ENCODE measurements at places on chromosomes 6 and 20. TPM values are rescaled to one million over a fixed set of nuclear protein-coding genes. Genes with fewer than 3 reads are reported as not detected.

DNA sequence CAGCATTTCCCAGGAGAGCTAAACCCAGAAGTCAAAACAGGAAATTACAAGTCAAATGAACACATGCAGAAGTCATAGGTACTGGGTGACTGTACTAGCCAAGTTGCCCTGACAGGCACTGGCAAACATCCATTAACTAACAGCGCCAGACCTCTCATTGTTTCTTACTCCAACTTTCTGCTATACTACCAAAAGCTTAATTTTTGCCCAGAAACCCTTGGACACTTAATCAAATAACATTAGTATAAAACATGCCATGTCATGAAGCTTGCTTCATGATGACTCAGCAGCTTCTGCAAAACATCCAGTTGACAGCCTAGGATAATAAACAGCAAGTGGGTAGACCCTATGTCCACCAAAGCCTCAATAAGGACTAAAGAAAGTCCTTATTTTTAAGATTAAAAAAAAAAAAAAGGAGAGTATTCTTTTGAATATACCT, 3.5 kb downstream of the NUP153 start:
- H3K36me3 ChIP-seq, result no peaks in the 10 kb centered on the region
- no peak for DNase-seq
- H3K4me1 ChIP-seq, result peaks cover 47% of the 10 kb centered on the region
- peak overlapping the region; percentile 100 for H3K27ac ChIP-seq
- no peaks in the 10 kb centered on the region for H3K27me3 ChIP-seq
- H3K4me3 ChIP-seq, result peak overlapping the region; percentile 99

DNA sequence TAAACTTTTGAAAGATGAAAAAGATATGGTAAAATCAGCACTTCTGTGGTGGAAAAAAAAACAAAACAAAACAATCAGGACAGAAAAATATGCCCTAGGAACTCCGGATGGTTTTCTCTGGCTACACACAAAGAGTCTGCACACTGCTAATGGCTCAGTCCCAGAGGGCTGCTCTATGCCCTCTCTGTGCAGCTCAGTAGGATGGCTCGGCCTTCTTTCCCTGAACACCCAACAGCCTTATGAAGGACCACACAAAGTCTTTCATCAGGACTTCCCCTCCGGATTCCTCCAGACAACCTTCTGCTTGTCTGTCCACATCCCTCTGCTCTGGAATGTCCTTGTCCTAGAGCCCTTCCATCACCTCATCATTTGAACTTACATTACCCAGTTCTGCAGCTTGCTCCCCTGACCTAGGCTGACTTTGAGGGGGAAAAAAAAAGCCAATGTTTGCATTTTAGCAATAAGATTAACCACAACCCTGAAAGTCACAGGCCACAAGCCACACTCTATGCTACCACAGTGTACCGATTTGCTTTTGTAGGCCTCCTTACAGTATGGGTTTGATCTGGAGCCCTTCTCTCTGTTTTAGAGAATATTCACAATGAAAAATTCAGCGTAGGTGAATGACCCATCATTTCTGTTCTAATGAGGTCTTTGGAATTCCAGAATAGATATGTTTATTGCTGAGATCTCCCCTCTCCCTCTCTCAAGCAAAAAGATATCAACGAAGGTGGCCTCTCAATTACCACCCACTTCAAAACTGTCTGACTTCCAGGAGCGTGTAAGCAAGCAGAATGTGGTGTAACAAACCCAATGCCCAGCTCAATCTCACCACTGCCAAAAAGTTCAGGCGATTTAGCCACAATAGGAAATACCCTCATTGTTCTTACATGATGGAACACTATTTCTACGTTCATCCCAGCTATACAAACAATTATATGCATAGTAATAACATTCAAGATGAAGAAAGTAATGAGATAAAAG, 164.0 kb downstream of the GMDS start:
- H3K4me3 ChIP-seq, result no peak overlapping the region
- no peak for DNase-seq
- no peak overlapping the region for H3K27ac ChIP-seq

- no peak overlapping the region for H3K4me3 ChIP-seq
- no peaks in the 10 kb centered on the region for H3K36me3 ChIP-seq
- no peaks in the 10 kb centered on the region for H3K27me3 ChIP-seq
- H3K4me1 ChIP-seq, result no peaks in the 10 kb centered on the region
- DNase-seq, result no peak
- H3K27ac ChIP-seq, result no peak overlapping the region
Measured at GRCh38 chr6:37550191-37550831, 50.6 kb upstream of the CCDC167 start.

- DNase-seq, result no peak
- H3K36me3 ChIP-seq, result no peaks in the 10 kb centered on the region
- H3K4me3 ChIP-seq, result no peak overlapping the region
- no peaks in the 10 kb centered on the region for H3K27me3 ChIP-seq
Measured at GRCh38 chr6:45344900-45345299, 16.8 kb downstream of the RUNX2 start.

GRCh38 chr6:117555262-117555849, 47.0 kb downstream of the GOPC start:
- peaks cover 7% of the 10 kb centered on the region for H3K4me1 ChIP-seq
- no peak overlapping the region for H3K27ac ChIP-seq
- DNase-seq, result no peak
- H3K27me3 ChIP-seq, result no peaks in the 10 kb centered on the region
- peaks cover 2% of the 10 kb centered on the region for H3K36me3 ChIP-seq

DNA sequence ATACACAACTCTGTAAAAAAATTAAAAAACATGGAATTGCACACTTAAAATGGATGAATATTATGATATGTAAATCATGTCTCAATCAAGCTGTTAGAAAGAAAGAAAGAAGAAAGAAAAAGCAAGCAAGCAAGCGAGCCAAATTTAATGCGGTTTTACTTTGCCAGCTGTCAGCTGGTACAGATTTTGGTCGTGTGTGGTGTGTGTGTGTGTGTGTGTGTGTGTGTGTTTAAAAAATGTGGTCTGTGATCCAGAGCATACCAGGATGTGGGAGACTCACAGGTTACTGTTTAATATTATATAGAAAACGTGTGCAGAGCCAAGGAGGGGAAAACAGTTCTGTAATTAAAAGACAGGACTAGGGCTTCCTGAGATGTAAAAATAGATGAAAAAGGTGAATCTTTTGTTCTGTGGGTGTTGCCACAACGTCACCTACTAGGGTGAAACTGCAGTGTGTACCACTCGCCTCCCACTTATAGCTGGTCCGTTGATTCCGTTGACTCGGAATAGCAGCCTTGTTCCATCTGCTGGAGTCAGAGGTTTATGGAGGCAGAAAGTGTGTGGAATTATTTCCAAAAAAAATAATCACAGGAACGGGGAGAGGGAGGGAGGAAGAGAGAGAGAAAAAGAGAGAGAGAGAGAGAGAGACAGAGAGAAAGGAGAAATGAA, 197.7 kb downstream of the BCAS1 start:
- H3K27ac ChIP-seq, result no peak overlapping the region
- no peak overlapping the region for H3K4me3 ChIP-seq
- no peak for DNase-seq
- H3K36me3 ChIP-seq, result no peaks in the 10 kb centered on the region

GRCh38 chr6:134708079-134708478, 241.8 kb downstream of the ALDH8A1 start:
- no peak for DNase-seq
- H3K27me3 ChIP-seq, result no peaks in the 10 kb centered on the region
- no peak overlapping the region for H3K27ac ChIP-seq
- H3K4me3 ChIP-seq, result no peak overlapping the region
- H3K36me3 ChIP-seq, result no peaks in the 10 kb centered on the region

- peaks cover 7% of the 10 kb centered on the region for H3K4me1 ChIP-seq
- no peak overlapping the region for H3K4me3 ChIP-seq
- no peaks in the 10 kb centered on the region for H3K27me3 ChIP-seq
- DNase-seq, result no peak
- H3K36me3 ChIP-seq, result no peaks in the 10 kb centered on the region
Measured at GRCh38 chr6:63441266-63441956, 121.6 kb upstream of the LGSN start.

DNA sequence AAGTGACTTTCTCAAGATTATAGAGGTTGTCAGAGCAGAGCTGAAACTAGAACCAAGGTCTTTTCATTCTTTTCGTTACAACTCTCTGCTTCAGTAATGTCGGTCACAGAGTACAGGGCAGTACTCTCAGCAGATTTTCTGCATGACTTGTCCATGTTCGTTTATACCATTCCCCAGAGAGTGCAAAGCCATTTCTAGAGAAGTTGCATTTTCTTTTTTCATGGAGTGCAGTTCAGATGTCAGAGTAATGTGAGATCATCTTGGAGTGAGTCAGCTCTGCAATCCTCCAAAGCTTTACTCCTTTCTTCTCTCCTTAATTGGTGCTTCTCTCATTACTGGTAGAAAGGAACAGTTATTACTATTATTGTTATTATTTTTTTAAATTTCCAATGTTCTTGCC, 115.6 kb upstream of the B3GAT2 start:
- DNase-seq, result no peak
- H3K4me1 ChIP-seq, result no peaks in the 10 kb centered on the region
- H3K4me3 ChIP-seq, result no peak overlapping the region
- H3K27me3 ChIP-seq, result no peaks in the 10 kb centered on the region
- H3K36me3 ChIP-seq, result no peaks in the 10 kb centered on the region

DNA sequence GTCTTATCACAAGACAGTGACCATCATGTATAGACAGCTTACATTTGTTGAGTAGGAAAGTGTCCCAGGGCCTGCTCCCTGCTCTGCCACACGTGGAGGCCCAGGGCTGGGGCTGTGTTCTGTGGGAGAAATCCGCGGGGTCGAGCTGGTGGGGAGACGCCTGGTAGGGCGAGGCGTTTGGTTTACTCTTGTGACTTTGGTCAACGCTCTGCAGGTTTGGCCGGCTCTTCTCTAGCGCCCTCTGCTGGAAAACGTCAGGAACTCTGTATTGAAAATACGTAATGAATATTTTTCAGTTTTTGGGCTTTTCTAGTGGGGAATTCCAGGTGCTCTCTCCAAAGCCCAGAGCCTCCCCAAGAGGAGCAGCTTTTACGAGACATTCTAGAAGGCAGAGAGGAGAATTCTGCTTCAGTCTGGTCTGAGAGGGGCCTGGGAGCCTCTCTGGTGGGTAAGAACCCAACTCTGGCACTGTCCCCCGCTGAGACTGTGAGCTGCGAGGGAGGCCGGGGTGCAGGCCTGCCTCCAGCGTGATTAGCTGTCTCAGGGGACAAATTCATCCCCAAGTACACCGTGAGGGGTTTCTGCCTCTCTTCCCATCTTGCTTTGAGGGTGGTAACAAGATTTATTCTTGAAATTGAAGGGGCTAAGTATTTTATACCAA, 112.6 kb upstream of the RALGAPA2 start:
- peaks cover 24% of the 10 kb centered on the region for H3K4me1 ChIP-seq
- H3K4me3 ChIP-seq, result peak overlapping the region; percentile 45
- H3K36me3 ChIP-seq, result no peaks in the 10 kb centered on the region
- no peak overlapping the region for H3K27ac ChIP-seq
- peak; percentile 38 for DNase-seq

DNA sequence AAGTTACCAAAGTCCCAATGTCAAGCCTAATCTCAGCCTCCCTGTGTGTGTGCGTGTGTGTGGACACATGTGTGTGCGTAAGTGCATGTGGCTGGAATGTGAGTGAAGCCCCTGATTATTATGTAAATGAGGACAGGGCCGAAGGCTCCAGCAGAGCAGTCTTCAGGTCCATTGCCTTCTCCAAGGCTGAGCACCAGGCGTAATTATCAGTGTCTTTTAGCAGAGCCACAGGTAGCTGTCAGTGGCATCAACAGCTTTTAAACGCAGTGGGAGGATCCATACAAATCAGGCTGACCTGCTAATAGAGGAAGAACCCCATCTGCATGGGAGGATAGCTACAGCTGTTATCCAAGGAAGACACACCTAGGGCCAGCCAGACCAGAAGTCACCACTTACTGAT, 324.3 kb upstream of the MOCS1 start:
- H3K27ac ChIP-seq, result no peak overlapping the region
- no peaks in the 10 kb centered on the region for H3K36me3 ChIP-seq
- H3K27me3 ChIP-seq, result no peaks in the 10 kb centered on the region
- no peaks in the 10 kb centered on the region for H3K4me1 ChIP-seq
- no peak for DNase-seq

DNA sequence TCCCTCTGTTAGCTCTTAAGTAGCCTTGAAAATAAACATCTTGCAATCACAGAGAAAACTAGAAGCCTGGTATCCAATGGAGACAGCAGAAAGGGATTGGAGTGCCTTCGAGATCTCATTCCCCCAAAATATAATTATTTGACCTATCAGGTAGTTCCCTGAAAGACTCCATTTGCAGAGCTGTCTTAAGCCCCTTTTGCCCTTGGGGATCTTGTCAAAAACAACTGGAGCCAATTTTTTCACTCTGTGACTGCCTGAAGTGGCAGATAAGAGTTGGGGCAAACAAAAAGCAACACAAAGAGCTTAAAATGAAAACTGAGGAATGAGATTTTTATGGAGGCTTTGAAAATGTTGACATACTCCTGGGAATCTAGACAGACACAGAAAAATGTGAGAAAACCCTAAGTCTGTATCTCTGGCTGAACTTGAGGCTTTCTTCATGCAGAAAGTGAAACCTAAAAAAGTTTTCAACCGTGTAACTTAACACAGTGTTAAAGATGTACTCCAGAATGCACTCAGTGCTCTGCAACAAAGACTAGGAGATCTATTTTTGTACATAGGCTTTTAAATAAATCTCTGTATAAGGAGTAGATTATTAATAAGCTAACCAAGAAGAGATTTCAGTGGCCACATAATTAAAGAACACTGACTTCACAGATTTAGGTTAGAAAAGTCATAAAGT, 971.1 kb upstream of the MAN1A1 start:
- DNase-seq, result no peak
- no peaks in the 10 kb centered on the region for H3K27me3 ChIP-seq
- no peaks in the 10 kb centered on the region for H3K36me3 ChIP-seq
- no peaks in the 10 kb centered on the region for H3K4me1 ChIP-seq
- H3K27ac ChIP-seq, result no peak overlapping the region

- no peaks in the 10 kb centered on the region for H3K27me3 ChIP-seq
- no peaks in the 10 kb centered on the region for H3K36me3 ChIP-seq
- peak; percentile 28 for DNase-seq
Measured at GRCh38 chr6:149334682-149335160, 17.2 kb downstream of the TAB2 start.

DNA sequence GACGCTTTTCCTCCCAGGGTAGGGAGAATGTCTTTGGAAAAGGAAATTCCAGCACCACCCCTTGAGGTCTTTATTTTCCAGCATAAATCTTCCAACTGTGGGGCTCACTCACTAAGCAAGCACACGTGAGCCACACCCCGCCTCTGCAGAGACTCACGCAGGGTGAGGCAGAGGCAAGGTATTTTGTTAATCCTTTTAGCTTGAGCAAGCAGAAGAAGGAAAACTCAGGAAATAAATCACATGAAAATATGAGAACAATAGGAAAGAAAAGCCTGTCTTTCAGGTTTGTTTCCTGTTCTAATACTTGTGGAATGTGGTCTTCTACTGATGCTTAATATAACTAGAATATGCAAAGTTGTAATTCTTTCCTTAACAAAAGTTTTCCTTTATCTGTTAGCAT, 4.1 kb upstream of the PHACTR2 start:
- no peak for DNase-seq
- no peak overlapping the region for H3K27ac ChIP-seq
- no peak overlapping the region for H3K4me3 ChIP-seq
- no peaks in the 10 kb centered on the region for H3K36me3 ChIP-seq
- no peaks in the 10 kb centered on the region for H3K27me3 ChIP-seq
- no peaks in the 10 kb centered on the region for H3K4me1 ChIP-seq

Gene CGA
- total RNA-seq, result 0.52 TPM

Gene PRDM13
- total RNA-seq, result not detected

Gene SLC17A2
- not detected for total RNA-seq

Gene SSTR4
- not detected for total RNA-seq

Gene TP53TG5
- 0.69 TPM for total RNA-seq
